Liver (tissue), 10 donors: ENCODE measurements at places on chromosomes 12 and 14. TPM values are rescaled to one million over a fixed set of nuclear protein-coding genes. Genes with fewer than 3 reads are reported as not detected.

TROAP gene
- not detected for total RNA-seq

NGDN gene
- 20.4 TPM for total RNA-seq

IL23A gene
- total RNA-seq = not detected

NRIP2 gene
- 0.25 TPM for total RNA-seq

TMEM132C gene
- total RNA-seq = 0.08 TPM

PRR4 gene
- total RNA-seq = 3.5 TPM

STAC3 gene
- total RNA-seq = 0.84 TPM

NUBPL gene
- 9.3 TPM for total RNA-seq

PLD4 gene
- total RNA-seq = 14.5 TPM

ANKRD33 gene
- not detected for total RNA-seq

TCP11L2 gene
- 98.1 TPM for total RNA-seq

FAM181A gene
- not detected for total RNA-seq

B4GALNT3 gene
- total RNA-seq = 0.09 TPM

CD9 gene
- total RNA-seq = 18.7 TPM

PRH1 gene
- total RNA-seq = 29.6 TPM
